ENCODE measurements at places on chromosomes 7 and 10. TPM values are rescaled to one million over a fixed set of nuclear protein-coding genes. Genes with fewer than 3 reads are reported as not detected.

Gene HOXA3
- 1.6 TPM for total RNA-seq

DNA sequence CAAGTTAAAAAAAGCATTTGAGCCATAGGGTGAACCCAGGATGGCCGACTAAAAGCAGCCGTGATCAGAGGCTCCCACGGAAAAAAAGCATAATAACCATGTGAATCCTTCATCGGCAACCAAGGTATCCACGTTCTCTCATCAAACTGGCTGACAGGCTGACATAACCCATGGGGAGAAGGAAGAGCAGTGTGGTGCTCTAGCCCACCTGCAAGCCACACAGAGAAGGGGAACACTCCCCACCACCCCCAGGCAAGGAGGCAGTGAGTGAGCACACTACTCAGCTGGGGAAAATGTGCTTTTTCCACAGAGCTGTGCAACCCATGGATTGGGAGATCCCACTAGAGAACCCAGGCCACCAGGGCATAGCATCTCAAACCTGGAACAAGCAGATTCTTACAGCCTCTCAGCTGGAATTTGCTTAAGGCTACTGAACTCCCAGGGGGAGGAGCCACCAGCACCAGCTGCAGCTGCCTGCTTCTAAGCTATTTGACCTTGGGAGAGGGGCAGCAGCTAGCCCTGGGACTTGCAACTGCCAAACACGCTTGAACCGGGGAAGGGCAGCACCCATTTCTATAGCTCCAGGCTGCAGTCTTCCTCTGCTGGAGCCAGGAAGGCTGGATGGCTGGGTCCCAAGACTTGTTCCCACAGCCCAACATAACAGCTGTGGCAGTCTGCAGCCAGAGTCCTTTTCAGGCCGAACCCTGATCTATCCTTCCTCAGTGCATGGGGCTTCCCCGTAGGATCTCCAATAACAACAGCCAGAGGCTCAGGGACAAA is 178.2 kb upstream of the NRG3 start:
- H3K27me3 ChIP-seq = no peaks in the 10 kb centered on the region
- no peak for DNase-seq
- H3K36me3 ChIP-seq = no peaks in the 10 kb centered on the region
- H3K27ac ChIP-seq = no peak overlapping the region

GRCh38 chr7:148419856-148420832 is 170.4 kb upstream of the C7orf33 start:
- H3K4me1 ChIP-seq = no peaks in the 10 kb centered on the region
- no peaks in the 10 kb centered on the region for H3K27me3 ChIP-seq
- H3K27ac ChIP-seq = no peak overlapping the region
- H3K36me3 ChIP-seq = no peaks in the 10 kb centered on the region
- H3K4me3 ChIP-seq = no peak overlapping the region
- no peak for DNase-seq

GRCh38 chr10:2628705-2629104 is 438.6 kb upstream of the PFKP start:
- H3K27ac ChIP-seq = no peak overlapping the region
- no peak overlapping the region for H3K4me3 ChIP-seq
- H3K36me3 ChIP-seq = no peaks in the 10 kb centered on the region
- no peaks in the 10 kb centered on the region for H3K27me3 ChIP-seq

GRCh38 chr10:96244354-96244753 is 27.0 kb downstream of the BLNK start:
- no peak overlapping the region for H3K27ac ChIP-seq
- H3K4me1 ChIP-seq = peaks cover 3% of the 10 kb centered on the region
- no peak overlapping the region for H3K4me3 ChIP-seq

DNA sequence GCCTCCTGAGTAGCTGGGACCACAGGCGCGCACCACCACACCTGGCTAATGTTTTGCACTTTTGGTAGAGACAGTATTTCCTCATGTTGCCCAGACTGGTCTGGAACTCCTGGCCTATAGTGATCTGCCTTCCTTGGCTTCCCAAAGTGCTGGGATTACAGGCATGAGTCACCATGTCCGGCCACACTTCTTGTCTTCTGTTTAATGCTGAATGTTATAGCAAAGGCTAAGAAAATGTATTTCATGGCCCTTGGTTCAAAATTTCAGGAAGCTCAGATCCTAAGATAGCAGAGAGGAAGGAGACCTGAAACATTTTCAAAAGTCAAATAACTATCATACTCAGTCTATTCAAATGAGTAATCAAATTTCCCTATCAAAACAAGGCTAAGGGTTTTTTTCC is 229.6 kb downstream of the BAMBI start:
- no peak overlapping the region for H3K4me3 ChIP-seq
- H3K36me3 ChIP-seq = no peaks in the 10 kb centered on the region

GRCh38 chr10:116106611-116107010 is 166.4 kb downstream of the GFRA1 start:
- no peak for DNase-seq
- H3K4me3 ChIP-seq = no peak overlapping the region
- no peaks in the 10 kb centered on the region for H3K27me3 ChIP-seq
- H3K27ac ChIP-seq = no peak overlapping the region

DNA sequence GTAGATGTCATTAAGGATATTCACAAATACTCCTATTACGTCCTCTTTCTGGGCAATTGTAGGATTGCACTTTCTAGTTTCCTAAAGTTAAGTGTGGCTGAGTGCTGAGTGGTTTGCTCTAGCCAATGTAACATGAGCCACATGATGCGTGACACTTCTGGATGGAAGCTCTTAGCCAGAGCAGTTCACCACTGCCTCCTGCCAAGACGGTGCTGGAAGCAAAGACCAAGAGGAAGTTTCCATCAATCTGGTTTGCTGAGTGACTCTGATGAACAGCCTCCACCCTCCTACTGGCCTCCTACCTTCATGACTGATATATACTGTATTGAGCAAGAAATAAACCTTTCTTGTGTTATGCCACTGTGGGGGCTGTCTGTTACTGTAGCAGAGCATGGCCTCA is 318.1 kb downstream of the KCNMA1 start:
- no peaks in the 10 kb centered on the region for H3K36me3 ChIP-seq
- DNase-seq = no peak
- H3K4me3 ChIP-seq = no peak overlapping the region
- H3K27ac ChIP-seq = no peak overlapping the region
- no peaks in the 10 kb centered on the region for H3K27me3 ChIP-seq

- no peaks in the 10 kb centered on the region for H3K27me3 ChIP-seq
- H3K4me1 ChIP-seq = peaks cover 23% of the 10 kb centered on the region
- no peaks in the 10 kb centered on the region for H3K36me3 ChIP-seq
- DNase-seq = no peak
Observed at GRCh38 chr7:216360-217300, 24.3 kb downstream of the FAM20C start.

DNA sequence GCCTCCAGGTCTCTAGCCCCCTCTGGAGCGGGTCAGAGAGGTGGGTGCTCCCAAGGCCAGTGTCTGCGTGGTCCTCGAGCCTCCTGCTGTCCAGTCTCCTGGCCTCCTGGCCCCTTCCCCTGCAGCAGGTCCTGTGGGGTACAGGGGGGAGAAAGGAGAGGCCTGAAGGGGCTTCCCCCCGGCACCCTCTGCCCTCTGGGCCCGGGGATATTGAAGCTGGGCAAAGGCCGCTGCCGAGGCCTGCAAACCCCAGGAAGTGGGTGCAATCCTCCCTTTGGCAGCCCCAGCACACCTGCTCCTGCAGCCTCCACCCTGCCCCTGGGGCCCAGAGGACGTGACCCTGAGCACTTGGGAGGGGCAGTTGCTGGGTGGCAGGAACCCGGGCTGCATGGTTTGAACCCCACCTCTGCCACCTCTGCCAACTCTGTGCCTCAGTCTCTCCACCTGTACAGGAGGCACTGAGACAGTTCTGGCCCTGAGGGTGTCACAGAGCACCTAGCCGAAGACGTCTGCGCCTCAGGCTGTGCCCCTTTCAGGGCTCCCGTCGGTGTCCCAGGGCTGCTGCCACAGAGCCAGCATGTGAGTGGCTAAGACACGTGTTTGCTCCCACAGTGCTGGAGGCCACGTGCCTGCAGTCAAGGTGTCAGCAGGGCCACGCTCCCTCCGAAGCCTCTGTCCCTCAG is 59.1 kb upstream of the INPP5A start:
- H3K27me3 ChIP-seq = no peaks in the 10 kb centered on the region
- H3K36me3 ChIP-seq = no peaks in the 10 kb centered on the region
- no peak overlapping the region for H3K27ac ChIP-seq

DNA sequence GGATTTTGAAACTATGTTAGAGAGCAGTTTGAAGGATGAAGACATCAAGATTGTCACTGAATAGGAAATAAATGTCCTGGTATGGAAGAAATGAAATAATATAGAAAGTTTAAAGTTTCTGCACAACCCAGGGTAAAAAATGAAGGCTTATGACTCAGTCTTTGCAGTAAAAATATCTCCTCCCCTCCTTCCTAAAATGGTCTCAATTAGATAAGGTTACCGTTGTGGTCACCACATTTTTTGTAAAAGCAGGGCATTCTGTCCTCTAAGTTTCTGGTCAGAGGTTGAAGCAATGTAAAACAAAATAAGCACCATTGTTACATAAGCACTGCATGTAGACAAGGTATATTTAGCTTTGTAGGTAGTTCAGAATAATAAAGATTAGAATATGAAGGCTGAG is 403.5 kb downstream of the SUGCT start:
- DNase-seq = no peak
- no peak overlapping the region for H3K4me3 ChIP-seq
- no peaks in the 10 kb centered on the region for H3K27me3 ChIP-seq
- no peak overlapping the region for H3K27ac ChIP-seq
- no peaks in the 10 kb centered on the region for H3K36me3 ChIP-seq

GRCh38 chr10:84798312-84798711 is 469.9 kb downstream of the CCSER2 start:
- DNase-seq = no peak
- H3K4me1 ChIP-seq = no peaks in the 10 kb centered on the region
- H3K36me3 ChIP-seq = no peaks in the 10 kb centered on the region
- H3K27me3 ChIP-seq = no peaks in the 10 kb centered on the region

DNA sequence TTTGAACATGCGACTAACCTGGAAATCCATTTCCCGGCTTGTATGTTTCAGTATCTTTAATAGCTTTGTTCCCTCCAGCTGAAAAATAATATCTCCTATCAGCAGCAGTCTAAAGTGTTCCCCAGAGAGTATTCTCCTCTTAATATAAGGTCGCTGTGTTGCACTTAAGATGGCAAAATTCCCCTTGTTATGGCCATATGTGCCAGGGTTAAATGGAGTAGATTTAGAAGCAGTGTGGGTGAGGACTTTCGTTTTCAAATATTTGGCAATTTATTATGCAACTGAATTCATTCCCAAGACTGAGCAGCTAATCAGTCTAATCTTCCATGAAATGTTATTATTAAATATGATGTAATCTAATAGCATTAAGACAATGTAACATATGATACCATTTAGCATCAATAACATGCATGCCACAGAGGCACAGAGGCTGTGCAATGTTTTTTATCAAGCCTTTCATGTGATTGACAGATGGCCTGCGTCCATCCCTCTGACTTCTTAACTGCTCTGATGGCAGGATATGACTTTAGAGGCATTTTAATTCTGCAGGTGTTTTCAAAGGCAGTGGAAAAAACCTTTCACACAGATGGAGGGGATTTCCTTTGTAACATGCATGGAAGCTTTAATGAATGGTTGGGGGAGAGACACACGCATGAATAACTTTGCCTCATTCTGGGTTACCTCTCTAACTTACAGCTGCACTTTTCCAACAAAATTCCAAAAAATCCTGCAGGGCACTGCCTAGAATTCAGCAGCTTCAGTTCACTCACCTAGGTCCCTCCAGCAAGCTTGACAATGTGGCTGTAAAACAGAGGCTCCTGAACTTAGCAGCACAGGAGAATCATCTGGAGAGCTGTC is 55.1 kb upstream of the ZPBP start:
- H3K27ac ChIP-seq = no peak overlapping the region
- DNase-seq = no peak
- no peak overlapping the region for H3K4me3 ChIP-seq
- no peaks in the 10 kb centered on the region for H3K27me3 ChIP-seq
- H3K36me3 ChIP-seq = no peaks in the 10 kb centered on the region
- no peaks in the 10 kb centered on the region for H3K4me1 ChIP-seq

GRCh38 chr10:122282253-122282671 is 11.2 kb downstream of the BTBD16 start:
- no peaks in the 10 kb centered on the region for H3K4me1 ChIP-seq
- H3K36me3 ChIP-seq = no peaks in the 10 kb centered on the region
- H3K27ac ChIP-seq = no peak overlapping the region
- DNase-seq = no peak

DNA sequence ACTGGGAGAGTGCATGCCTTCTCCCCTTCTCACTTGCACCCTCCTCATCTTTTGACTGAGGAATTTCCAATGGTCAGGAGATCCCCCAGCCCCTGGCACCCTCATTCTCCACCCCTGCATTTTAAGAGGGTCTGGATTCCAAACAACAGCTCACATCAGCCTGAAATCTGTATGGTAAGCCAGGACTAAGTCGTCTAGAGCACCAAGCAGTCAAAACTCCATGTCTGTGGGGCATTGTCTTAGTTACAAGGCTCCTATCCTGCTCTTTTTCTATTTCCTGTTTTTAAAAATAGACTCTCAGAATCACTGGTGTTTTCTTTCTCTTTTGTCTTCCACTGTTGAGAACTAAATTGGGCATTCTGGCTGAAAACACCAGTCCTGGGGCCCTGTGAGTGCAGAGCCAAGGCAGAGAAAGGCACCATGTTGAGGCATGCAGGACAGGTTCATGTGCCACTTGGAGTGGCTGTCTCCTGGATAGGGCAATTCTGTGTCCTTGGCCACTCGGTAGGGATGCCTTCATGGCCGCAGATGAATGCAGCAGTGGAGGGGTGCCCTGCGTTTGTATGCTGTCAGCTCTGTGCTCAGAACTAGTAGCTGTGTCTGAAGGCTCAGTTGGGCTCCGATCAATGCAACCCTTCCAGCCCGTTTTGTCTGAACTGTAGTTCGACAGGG is 216.6 kb upstream of the YAE1 start:
- no peak for DNase-seq
- no peaks in the 10 kb centered on the region for H3K27me3 ChIP-seq
- H3K27ac ChIP-seq = no peak overlapping the region
- H3K36me3 ChIP-seq = no peaks in the 10 kb centered on the region
- H3K4me1 ChIP-seq = no peaks in the 10 kb centered on the region

- no peak for DNase-seq
- H3K27ac ChIP-seq = no peak overlapping the region
- no peaks in the 10 kb centered on the region for H3K27me3 ChIP-seq
- H3K4me1 ChIP-seq = no peaks in the 10 kb centered on the region
- no peaks in the 10 kb centered on the region for H3K36me3 ChIP-seq
Observed at GRCh38 chr10:128744811-128745305, 618.6 kb upstream of the MKI67 start.

- no peaks in the 10 kb centered on the region for H3K27me3 ChIP-seq
- H3K4me3 ChIP-seq = no peak overlapping the region
- no peaks in the 10 kb centered on the region for H3K36me3 ChIP-seq
- no peak for DNase-seq
- no peak overlapping the region for H3K27ac ChIP-seq
Observed at GRCh38 chr7:19939746-19940145, 166.3 kb upstream of the TMEM196 start.

DNA sequence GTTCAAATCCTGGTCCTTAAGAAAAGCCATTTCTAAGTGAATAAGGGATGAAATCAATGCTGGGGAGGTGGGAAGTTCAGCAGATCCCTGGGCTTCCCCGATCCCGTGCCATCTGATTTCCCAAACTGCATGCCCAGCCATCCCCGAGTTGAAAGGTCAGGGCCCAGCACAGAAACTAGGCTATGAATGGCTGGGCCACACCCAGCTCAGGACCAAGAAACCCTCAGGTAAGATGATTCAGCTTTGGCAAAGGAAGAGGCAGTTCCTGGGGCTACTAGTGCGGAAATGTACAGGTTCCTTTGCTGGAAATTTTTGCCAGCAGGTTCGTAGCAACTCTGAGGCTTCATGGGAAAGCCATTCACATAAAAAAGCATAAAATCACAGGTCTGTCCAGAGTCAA is 182.7 kb downstream of the FAM107B start:
- H3K36me3 ChIP-seq = peaks cover 2% of the 10 kb centered on the region
- no peak overlapping the region for H3K4me3 ChIP-seq
- DNase-seq = no peak
- H3K4me1 ChIP-seq = peaks cover 29% of the 10 kb centered on the region
- no peaks in the 10 kb centered on the region for H3K27me3 ChIP-seq

All from body of pancreas (tissue), 4 donors.